ENCODE measurements at places on chromosomes 16 and 17.
A peak's percentile ranks its signal among the peaks of the same experiment; 100 is the strongest.

DNA sequence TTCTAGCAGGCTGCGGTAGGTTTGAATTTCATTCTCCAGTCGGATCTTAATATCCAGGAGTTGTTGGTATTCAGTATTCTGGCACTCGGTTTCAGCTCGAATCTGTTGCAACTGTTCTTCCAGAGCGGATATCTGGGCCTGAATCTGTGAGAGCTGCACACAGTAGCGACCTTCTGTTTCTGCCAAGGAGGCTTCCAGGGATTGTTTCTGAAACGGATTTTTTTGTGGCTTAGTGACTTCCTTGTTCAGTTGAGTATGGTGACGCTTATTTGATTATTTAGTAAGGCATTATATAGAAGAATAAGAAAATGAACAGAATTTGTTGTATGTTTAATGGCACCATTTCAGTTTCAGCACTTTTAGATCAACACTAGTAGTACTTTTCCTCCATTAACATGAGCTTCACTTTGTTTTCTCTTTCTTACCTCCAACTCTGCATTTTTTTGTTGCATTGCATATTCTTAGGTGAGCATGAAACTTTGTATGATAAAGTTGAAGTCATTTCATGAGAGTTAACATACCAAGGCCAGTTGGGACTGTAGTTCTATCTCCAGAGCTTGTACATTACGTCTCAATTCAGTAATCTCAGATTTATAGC is 2.8 kb downstream of the KRT10 start:
- DNase-seq: no peak

DNA sequence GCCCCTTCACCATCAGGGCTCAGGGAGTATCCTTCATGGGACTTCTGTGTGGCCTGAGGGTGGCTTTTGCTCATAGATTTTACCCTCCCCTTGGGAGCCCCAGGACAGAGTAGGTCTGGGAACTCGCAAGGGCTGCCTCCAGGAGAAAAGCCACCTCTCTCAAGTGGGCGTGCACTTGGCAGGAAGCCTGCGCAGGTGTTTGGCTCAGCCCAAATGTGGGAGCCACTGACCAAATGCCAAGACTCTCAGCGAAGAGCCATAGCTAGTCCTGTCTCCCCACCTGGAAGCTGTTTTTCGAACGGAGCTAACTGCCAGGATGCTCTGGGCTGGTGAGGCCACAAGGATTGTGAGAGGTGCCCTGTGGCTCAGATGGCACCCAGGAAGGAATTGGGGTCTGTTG is 2.0 kb upstream of the HSD17B2 start:
- DNase-seq: no peak

DNA sequence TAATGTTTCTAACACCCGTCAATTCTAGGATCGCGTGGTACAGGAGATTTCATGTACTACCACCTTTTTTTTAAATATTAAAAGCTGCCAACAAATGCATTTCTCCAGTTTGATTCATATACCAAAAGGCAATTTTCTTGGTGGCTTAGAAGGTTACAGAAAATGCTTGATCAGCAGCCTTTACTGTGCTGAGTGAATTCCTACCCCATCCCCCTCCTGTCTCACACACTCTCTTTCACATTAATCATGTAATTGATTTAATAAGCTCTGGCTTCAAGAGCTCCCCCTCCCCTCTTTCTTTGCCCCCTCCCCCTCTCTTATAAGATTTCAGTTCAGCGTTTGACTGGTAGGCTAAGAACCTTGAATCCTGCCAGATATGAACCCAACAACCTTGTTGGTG is 110.5 kb downstream of the RBFOX1 start:
- DNase-seq: no peak

- DNase-seq: no peak
Observed at GRCh38 chr17:11601661-11602060, 3.4 kb downstream of the DNAH9 start.

- DNase-seq: peak; percentile 37
Observed at GRCh38 chr17:77061669-77062068, 79.1 kb upstream of the SEC14L1 start.

- no peak for DNase-seq
Observed at GRCh38 chr16:56344518-56345405, 80.6 kb downstream of the AMFR start.

Data from NCI-H1092 (cell line).